ENCODE measurements at places on chromosomes 7 and 10.

GRCh38 chr7:20438694-20439376 lies 108.1 kb downstream of the ITGB8 start:
- no peak for DNase-seq

DNA sequence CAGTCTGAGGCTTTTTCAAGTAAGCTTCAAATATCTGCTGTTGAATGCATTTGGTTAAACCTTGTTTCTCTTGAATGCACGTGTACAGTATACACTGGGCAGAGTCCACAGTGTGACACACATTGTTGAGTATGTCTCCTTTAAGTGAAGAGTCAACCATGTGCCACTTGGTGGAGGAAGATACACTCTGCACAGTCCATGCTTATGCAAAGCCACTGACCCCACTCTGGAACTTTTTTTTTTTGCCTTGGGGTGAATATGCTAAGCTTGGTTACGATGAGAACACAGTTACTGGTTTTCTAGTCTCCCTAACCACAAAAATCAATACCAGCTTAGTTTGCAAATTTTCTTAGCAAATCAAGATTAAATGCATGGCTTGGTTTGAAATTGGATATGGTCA lies 186.8 kb upstream of the VIPR2 start:
- DNase-seq = no peak

- no peak for DNase-seq
These were observed 41.2 kb downstream of the JMJD1C start for GRCh38 chr10:63424576-63424975.

GRCh38 chr10:96701265-96701664 lies 19.0 kb downstream of the PIK3AP1 start:
- DNase-seq = no peak

DNA sequence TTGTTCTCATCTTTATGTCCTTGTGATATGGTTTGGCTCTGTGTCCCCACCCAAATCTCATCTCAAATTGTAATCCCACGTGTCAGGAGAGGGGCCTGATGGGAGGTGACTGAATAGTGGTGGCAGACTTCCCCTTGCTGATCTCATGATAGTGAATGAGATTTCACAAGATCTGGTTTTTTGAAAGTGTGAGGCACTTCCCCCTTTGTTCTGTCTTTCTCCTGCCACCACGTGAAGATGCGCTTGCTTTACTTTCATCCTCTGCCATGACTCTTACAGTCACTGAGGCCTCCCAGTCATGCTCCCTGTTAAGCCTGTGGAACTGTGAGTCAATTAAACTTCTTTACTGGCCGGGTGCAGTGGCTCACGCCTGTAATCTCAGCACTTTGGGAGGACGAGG lies 161.0 kb downstream of the HERPUD2 start:
- DNase-seq = no peak

- DNase-seq = peak; percentile 55
These were observed 11.8 kb downstream of the UROS start for GRCh38 chr10:125811251-125811650.

DNA sequence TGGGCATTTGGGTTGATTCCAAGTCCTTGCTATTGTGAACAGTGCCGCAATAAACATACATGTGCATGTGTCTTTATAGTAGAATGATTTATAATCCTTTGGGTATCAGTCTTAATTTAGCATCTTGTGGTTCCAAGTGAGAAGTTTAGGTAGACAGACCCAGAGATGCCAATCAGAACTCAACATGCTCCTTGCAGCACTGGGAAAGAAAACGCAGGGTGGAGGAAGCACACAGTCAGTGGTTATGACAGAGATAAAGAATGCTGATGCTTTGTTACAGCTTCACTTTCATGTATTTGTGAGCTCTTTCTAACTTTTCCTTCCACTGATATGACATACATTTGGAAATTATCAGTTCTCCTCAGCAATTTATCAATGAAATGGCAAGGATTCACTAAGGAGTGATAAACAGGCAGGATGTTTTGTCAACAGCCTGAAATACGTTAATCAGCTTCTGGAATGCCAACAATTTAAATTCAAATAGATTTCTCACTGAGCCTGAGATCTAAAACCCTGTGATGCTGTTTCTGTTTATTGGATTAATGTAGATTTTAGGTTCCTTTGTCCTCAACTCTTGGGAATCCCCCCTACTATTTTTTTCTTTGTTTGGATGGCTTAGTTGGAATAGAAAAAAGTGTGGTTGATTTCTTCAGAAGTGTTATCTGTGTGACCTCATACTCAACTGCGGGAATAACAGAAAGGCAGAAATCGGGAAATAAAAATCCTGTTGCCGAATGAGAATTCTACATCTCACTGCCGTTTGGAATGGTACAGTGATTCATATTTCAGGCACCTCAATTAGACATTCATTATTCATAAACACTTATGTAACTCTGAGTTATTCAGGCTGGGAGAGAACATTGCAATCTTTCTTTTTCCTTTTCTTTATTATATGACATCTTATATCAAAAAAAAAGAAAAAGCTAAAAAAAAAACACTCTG lies 675.0 kb downstream of the CNTNAP2 start:
- DNase-seq = no peak

DNA sequence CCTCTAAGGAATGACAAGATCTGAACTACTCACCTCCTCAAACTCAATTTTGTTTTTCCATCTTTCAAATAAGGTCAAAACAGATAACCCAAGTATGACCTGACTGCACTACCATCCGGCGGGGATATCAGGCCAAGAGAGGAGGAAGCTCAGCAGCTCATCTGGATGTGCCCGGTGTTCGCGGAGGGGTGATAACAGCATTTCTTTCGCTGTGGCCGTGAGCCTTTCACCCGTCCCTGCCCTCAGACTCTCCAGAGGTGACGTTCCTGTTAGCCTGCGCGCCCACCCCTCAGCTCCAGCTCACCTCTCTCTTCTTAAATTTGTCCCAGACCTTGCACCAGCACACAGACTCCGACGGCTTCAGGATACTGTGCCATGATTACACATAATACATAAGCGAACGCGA lies 526 bp downstream of the ZNF248 start:
- peak; percentile 27 for DNase-seq

GRCh38 chr10:78893217-78893616 lies 175.5 kb upstream of the ZMIZ1 start:
- DNase-seq = no peak

GRCh38 chr7:24888653-24889052 lies 91.3 kb downstream of the OSBPL3 start:
- DNase-seq = no peak

DNA sequence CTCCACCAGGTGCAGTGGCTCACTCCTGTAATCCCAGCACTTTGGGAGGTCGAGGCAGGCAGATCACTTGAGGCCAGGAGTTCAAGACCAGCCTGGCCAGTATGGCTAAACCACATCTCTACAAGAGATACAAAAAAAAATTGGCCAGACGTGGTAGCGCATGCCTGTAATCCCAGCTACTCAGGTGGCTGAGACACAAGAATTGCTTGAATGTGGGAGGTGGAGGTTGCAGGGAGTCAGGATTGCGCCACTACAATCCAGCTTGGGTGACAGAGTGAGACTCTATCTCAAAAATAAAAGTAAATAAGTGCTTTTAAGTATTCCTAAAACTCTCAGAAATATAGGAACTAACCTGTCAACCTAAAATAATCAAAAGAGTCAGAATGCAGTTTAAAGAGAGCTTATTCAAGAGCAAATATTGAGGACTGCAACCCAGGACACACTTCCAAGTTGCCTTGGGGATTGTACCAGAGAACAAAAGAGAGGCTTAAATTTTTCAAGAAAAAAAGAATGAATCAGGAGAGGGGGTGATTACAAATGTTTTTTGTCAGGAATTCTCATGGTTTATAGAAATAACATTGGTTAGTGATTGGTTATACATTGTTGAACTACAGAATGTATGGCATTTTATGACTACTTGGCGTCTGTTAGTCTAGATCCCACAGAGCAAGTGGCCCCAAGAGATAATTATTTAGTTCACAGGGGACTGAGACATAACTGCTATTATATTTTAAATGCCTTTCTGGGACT lies 33.2 kb upstream of the PPP1R9A start:
- DNase-seq = no peak

DNA sequence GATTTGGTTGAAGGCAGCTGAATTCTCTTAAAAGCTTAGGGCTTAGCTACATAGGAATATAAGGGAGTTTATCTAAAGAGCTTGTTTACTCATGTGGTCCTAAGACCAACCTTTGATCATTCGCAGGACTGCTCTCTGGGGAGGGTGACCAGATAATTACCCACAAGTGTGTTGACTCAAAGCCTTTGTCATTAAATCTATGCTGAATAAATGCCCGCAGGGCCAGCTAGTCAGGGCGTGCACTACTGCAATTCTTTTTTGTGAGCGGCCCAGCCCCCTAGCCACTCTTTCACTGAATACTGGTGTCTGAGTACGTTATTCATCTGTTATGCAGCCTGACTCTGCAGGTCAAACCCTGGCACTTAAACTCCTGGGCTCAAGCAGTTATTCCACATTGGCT lies 69.6 kb downstream of the AKAP9 start:
- DNase-seq = no peak

DNA sequence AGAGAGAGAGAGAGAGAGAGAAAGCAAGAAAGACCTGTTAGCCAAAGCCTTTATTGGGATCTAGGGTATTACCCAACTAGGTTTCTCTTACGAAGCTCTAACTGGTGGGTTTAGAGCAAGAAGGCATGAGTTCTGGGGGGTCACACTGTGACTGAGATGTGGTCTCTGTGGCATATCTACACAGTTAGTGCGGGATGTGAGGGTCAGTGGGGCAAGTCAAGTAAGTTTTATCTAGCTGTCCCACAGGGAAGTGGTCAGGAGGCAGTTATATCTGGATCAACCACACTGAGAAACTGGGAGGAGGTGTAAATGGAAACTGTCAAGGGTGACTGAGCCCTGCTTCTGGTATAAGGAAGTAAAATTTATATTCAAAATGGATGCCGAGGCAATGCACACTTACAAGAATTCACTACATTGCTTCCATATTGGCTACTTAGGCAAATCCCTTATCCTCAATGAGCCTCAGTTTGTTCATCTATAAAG lies 331.6 kb upstream of the HPS1 start:
- DNase-seq = no peak

DNA sequence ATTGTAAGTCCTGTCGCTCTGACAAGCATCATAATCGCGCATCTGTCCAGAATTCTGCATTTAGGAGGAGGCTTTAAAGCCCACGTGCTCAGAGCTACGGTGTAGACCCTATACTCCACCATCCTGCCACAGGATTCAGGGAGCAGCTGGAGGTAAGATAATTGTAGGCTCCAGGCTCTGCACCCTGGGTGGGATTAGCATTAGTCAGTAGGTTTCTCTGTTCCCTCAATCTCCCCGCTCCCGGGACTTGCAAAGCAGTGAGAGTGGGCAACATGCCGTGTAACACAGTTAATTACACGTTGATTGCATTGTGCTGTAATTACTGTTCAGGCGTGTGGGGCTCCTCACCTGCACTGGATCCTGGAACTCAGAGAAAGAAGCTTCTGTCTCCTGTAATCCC lies 89.3 kb upstream of the CUX1 start:
- DNase-seq = no peak

DNA sequence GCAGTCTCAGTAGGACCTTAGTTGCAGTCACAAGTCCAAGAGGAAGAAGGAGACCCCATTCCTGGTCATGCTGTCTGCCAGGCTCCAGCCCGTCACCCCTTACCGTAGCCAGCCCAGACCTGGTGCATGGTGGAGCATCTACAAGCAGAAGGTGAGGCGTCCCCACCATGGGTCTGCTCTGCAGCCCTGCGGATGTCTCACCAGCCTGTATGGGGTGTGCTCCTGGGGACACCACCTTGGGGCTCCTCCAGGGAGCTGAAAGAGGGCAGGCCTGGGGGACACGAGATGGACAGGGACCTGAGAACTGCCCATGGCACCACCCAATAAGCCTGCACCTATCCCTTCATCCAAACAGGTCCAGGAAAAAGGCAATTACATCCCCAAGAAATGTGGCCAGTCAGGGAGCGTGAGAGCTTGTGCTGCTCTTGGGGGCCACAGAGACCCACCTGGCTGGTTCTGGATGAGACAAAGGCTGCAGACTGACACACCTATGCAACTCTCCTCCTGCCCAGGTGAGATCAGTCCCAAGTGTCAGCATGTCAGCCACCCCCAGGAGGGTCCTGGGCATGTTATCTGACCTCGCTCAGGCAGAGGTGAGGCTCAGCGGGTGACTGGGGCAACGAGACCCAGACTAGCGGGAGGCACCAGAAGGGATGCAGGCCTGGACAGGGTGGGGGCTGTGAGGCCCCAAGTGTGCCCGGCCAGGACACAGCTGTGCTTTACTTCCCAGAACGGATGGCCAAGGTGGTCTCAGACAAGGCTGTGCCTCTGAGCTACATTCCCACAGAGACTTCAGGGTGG lies 84.5 kb upstream of the RET start:
- DNase-seq = no peak

DNA sequence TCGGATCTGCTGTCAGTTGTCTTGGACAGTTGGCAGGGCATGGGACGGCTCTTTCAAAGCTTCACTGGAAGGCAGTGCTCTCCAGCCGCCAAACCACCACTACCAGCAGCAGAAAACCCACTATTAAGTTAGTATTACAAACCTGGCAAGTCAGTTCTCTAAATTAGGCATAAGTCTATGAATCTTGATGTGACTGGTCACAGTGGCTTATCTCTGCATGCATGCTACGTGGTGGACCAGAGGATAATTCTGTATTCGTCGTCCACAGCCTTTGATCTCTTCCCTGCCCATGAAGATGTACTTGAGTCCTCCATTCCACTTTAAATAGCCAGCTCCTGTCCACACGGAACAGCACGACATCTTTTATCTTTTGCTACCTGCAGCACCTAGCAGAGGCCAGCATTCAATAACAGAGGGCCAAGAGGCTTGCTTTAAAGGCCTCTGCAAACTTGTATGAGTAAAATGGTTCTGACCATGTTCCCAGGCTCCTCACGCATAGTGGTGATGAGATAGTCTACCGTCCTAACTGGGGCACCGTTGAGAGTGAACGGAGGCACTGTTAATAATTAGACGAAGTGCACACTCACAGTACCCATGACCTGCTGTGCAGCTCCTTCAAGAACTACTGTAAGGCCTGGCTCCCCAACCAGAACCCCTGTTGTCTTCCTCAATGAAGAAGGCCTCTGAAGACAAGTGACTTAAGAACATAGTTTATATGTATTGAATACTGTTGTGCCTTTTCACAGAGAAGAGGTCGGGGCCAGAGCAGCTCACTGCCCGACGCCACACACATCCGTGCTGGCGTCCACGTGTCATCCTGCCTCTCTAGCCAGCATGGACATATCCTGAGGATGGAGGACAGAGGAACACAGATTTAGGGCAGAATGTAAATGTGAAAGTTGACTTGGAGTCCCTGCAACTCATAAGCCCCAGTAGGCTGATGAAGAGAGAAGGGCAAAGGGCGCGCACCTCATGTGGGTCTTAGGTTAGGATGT lies 1.0 kb downstream of the GPR146 start:
- no peak for DNase-seq

- DNase-seq = peak; percentile 46
These were observed 677 bp downstream of the TSPAN14 start for GRCh38 chr10:80454513-80455460.

DNA sequence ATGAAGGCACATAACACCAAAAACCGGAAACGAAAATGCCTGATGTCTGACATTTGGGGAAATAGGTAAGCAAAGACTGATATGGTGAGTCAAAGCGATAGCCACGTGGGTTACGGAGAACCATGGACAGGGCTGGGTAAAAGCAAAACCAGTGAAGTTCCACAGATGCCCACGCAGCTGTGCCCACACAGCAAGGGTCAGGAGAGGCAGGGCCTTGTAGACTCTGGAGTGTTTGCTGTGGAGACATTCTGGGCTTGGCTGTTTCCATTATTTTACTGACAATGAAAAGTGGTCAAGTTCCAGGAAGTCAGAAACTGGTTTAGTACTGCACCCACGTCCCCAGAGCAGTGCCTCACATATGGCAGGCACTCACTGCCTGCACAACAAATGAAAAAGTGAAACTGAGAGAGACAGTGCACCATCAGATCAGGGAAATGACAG lies 148.7 kb downstream of the ZMYND11 start:
- no peak for DNase-seq

GRCh38 chr10:100886963-100887362 lies 25.8 kb upstream of the SLF2 start:
- DNase-seq = no peak

All from EH (cell line).